ENCODE measurements at places on chromosomes 1 and 21.

DNA sequence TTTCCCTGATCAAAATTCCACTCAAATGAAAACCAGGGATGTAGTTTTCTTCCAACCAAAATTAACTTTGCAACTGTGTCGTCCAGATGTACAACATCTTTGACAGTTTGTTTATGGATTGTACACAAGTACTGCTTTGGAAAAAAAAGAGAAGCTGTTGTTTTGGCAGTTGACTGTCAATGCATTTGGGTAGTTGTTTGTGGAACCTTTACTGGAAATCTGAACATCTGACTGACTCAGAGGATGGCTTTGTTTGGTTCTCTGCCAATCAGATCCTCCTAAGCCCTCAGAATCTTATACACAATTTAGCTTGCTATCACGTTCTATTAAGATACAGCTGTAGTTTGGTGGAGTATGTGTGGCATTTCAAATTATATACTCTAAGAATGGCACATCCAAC lies 195.0 kb downstream of the KCNK2 start:
- no peak for DNase-seq

DNA sequence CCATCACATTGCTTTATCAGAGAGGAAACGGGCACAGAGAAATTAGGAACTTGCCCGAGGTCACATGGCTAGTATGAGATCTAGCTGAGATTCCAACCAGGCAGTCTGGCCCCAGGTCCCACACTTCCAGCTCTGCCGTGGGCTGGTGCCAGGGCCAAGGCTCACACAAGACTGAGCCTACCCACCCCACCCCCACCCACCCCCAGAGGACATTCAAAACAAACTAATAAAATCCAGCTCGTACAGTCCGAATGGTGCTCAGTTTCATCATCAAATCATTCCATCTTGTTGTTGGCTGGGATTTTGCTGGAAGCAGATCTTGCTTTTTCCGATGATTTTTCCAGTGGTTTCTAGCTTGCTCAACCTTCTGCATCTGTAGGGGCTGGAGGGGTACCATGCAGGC lies 27.9 kb downstream of the MATN1 start:
- peak; percentile 92 for DNase-seq

DNA sequence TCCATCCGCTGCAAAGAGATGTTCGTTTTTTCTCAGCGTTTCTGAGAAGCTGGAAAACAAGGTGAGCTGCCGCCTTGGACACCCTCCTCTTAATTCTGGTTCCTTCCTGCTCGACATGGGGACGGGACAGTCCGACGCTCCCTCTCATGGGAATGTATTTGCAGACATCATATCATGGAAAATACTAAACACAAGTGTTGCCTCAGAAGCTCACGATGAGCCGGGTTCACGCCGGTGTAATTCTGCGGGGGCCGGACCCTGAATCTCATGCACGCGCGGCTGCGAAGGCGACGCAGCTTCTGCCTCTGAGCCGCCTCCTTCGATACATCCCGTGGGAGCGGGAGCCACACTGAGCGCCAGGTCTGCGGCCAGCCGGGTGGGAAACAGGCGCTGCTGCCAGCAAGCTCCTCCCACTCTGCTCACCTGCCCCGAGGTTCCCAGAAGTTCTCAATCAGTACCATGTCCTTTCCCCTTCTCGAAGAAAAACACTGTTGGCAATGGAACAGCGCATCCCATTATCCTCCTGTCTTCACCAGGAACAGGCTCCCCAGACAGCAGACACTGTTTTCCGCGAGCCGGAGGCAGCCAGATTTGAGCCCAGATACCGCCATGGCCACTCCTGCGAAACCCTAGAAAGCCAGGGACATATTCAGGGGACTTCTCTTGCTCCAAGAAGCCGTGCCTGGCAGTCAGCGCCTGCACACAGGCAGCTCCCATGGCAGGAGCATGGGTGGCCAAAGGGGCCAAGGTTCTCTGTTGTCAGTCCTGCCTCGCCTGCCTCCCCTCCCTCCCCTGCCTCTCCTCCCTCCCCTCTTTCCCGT lies 98.0 kb downstream of the WDR4 start:
- DNase-seq: no peak

DNA sequence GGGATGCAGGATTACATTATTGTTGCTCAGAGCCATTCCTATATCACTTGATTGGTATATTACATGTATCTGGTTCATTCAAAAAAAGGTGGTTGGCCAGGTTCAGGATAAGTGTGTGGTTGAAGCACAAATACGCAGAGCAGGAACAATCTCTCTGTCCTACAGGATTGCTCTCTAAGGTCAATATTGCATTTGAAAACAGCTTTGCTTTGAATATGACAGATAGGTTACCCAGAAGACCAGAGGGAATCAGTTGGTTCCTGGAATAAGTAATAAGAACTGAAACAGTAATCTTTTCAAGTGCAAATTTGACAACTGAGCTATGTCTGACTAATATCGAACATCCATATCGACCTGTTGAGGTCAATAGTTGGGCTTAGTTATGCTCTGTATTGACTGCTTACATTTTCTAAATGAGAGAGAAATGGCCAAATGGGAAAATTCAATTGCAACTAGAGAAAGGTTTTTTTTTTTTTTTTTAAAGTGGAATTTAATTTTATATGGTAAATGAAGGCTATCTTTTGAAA lies 176.8 kb downstream of the ATP6V1G3 start:
- no peak for DNase-seq

DNA sequence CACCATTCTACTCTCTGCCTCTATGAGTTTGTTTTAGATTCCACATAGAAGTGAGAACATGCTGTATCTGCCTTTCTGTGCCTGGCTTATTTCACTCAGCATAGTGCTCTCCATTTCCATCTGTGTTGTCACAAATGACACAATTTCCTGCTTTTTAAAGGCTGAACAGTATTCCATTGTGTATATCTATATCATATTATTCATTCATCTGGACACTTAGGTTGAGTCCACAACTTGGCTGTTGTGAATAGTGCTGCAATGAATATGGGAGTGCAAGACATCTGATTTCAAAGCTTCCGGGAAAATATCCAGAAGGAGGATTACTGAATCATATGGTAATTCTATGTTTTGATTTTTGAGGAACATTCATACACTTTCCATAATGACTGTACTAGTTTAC lies 20.1 kb upstream of the DONSON start:
- DNase-seq: no peak

DNA sequence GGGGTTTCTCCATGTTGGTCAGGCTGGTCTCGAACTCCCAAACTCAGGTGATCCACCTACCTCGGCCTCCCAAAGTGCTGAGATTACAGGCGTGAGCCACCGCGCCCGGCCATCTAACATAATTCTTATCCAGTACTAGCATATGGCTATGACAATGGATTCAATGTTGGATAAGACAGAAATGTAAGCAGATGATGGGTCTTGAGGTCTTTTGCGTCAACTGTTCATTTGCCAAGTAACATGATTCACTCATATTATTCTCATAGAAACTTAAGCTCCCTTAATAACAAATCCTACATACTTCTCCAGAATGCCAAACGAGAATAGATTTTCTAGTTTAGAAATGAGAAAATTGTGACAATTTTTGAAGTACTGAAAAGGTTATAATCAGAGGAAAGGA lies 170.3 kb downstream of the RGS7 start:
- DNase-seq: no peak

GRCh38 chr1:38611664-38612211 lies 247.8 kb downstream of the RRAGC start:
- DNase-seq: no peak

- no peak for DNase-seq
These were observed 25.8 kb upstream of the LPAR3 start for GRCh38 chr1:84918726-84919336.

GRCh38 chr1:219555031-219555692 lies 57.7 kb downstream of the ZC3H11B start:
- DNase-seq: no peak

DNA sequence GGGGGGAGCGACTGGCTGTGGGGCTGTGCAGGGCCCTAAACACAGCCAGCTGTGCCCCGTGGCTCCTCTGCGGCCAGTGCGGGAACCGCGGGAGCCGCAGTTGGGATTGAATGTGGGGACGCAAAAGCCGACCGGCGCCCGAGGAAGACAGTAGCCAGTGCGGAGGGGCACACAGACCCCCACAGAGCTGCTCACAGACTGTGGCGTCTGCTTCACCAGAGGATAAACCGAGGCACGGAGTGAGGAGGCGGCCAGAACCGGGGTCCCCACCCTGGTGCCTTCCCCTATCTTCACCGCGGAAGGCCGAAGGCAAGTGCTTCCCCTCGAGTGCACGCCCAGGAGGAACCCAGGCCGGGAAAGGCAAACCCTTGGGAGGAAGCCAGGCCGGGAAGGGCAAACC lies 8.7 kb upstream of the TMEM52 start:
- no peak for DNase-seq

DNA sequence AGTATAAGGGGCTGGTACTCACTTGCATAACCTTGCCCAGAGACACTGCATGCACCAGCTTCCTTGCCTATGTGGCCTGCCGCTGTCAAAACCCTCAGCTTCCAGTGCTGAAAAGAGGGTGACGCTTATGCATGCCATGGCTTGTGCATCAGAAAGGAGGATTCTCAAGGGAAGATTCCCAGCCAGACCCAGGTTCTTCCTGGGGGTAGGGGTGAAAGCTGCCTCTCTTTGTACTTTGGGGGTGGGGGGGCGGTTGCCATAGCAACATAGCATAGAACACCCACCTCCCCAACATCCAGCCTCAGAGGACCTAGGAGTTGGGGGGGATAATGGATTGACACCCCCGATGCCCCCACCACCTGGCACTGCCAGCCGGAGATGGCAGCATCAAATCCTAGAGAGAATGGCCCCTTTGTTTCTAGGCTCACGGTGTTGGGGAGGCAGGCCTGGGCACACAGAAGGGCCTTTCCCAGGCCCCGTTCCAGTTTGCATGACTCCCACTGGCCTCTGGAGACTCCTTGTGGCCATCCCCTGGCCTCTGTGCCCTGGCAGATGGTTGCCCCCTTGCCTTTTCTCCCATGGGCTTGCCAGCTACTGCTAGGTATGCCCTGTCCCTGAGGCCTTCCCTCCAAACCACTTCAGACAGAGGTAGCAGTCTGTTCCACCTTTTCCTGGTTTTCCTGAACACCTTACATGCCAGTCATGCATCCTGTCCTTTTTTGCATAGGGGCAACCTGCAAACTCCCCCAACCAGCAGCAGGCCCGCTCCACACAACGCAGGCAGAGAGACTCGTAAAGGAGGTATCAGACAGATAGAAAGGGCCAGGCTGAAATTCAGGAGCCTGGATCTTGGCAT lies 44.6 kb downstream of the RHBG start:
- DNase-seq: no peak

GRCh38 chr1:113677250-113678158 lies 81.8 kb downstream of the PHTF1 start:
- DNase-seq: no peak

GRCh38 chr1:189606047-189606446 lies 871.6 kb downstream of the BRINP3 start:
- DNase-seq: no peak

DNA sequence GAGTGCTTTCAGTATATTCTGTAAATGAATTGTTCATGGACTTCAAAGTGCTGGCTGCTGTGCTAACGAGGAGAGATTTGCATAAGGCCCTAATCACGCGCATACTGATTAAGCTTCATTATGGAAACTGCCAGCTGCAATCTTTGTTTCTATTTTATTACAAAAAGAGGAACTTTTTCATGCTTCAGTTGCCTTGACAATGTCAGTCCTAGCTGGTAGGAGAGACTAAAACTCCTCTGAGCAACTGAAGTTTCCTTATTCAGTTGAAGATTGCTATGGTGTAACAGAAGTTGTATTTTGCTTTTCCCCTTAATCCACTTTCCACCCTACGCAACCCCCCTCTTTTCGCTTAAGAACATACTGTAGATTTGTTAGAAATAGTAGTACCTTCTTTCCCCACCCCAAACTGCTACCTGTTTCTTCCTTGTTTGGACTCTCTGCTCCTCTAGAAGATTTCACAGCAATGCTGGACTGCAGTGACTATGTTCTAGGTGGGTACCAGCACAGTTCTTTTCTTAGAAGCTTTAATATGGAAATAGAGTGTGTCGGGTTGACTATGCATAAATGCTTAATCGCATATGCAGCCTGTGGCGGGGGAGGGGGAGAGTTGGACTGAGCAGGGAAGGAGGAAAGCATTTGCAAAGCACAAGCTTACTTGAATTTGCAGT lies 108.3 kb downstream of the POU2F1 start:
- DNase-seq: no peak

GRCh38 chr1:96073100-96073499 lies 648.5 kb upstream of the PTBP2 start:
- no peak for DNase-seq

DNA sequence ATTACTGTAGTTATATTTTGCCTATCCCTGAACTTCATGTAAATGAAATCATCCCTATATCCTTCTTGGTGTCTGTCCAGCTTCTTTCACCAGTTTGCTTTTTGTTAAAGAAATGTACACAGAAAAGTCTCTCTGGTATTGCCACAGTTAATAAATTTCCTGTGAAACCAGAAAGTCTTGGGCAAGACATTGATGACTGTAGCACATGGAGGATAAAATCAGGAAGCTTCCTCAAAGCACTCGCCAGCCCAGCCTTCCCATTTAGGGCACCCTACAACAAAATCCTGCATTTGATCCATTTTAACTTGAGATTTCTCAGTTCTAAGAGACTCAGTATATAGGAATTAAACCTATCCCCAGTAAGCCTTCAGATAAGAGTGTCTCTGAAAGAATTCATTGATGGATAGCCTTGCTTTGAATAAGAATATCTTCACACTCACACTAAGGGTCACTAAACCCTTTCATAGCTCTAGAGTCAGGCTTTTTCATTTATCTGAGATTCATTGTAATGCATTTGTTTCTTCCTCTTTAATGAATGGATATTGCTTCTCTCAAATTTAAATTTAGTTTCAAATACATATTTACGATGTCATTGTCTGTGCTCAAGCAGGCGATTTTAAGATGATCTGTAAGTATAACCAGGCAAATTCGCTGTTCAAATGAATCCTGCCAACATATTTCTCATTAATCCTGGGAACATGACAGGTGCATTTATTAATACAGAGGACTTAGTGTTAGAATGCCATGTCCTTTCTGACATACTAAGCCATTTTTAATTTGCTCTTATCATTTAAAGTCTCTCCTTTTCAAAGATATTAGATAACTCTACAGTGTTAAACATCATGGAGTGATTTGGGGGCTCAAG lies 153.1 kb downstream of the GRIK1 start:
- DNase-seq: no peak

- DNase-seq: no peak
These were observed 135.8 kb downstream of the VAV3 start for GRCh38 chr1:107829036-107829770.

DNA sequence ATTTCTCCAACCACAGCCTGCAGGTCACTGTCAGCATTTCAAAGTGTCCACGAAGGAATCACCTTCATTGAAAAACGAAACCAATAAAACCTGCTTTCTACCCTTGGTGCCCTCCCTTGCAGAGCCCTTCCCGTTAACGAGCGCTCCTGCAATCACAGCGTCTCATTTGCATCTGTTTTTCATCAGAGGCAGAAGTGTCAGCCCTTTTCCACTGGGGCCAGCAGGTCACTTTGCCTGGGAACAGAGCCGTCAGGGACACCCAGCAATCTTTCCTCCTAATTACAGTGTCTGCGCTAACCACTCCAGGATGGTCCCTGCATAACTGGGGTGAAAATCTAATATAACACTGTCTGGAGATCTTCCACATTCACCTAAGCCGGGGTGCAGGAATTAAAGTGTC lies 85.3 kb downstream of the PSMG1 start:
- no peak for DNase-seq
